ENCODE measurements at places on chromosomes 1 and 21. TPM values are rescaled to one million over a fixed set of nuclear protein-coding genes. Genes with fewer than 3 reads are reported as not detected.

DNA sequence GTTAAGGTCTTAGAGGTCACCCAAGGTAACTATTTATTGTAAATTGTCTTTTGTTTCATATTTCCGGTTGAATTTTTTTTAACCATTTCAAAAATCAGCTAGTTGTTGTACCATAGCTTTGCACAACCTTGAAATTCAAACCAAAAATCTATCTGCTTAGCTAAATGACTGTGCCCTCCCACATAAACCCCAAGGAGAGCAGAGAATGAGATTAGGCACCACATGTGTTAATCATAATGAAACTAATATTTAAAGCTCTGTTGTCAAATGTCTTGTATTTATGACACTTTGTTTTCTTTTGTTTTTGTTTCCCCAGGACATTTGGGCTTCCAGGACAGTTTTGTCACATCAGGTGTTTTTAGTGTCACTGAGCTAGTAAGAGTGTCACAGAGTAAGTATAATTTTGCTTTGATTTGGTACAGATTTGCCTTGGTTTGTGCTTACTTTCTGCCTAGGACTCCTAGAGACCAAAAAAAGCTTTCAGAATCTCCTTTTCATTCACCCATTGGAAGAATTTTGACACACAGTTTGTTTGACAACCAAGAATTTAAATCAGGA, 249.9 kb downstream of the NFIA start:
- DNase-seq = no peak

HEYL gene
- 2.3 TPM for polyA plus RNA-seq

DNA sequence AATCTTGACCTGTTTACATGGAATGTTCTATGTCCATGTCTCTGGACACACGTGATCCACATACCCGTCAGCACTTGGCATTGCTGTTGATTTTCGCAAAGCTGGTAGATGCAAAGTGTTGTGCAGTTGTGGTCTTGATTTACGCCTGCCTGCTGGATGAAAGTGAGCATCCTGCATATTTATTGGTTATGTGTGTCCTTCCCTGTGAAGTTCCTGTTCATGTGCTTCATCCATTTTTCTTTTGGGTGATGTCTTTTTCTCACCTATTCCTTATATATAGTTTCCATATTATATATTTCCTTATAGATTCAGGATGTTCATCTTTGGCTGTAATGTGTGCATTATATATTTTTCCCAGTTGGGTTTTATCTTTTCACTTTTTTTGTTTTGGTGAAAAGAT, 6.5 kb downstream of the AGPAT3 start:
- no peak for DNase-seq

DNA sequence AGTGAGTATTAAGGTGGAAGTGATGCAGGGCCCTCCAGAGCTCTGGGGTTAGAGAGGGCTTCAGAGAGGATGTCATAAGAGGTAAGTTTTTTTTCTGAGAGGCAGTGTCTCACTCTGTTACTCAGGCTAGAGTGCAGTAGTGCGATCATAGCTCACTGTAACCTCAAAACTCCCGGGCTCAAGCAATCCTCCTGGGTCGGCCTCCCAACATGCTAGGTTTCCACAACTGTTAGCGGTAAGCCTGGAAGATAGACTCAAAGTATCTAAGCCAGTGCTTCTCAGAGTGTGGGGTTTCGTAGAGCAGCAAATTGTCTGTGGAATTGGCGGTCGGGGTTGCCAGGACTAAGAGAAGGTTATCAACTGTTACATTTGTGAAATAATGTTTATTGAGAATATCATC, 18.6 kb upstream of the IGSF3 start:
- no peak for DNase-seq

VWA5B1 gene
- polyA plus RNA-seq = not detected

DNA sequence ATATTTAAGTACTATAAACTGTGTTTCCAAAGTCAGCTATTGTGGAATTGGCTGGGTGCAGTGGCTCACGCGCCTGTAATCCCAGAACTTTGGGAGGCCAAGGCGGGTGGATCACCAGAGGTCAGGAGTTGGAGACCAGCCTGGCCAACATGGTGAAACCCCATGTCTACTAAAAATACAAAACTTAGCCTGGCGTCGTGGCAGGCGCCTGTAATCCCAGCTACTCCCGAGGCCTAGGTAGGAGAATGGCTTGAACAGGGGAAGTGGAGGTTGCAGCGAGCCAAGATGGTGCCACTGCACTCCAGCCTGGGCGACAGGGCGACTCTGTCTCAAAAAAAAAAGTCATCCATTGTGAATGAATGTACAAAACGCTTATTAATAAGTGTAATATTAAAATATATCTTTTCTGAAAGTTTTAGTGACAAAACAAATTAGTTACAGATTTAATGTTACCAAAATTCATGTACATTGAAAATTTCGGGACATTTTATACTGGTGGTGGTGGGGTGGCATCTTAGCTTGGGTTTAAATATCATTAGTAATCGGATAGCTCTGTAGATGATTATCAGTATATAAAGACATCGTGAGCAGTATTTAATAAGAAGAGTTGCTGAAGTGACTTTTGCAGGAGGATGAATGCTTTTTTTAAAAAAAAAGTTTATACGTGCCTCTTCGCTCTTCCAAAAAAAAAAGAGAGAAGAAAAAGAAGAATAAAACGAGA, 503 bp upstream of the SRSF11 start:
- no peak for DNase-seq

- DNase-seq = no peak
These were observed 75.5 kb upstream of the MACF1 start for GRCh38 chr1:39128959-39129358.

DNA sequence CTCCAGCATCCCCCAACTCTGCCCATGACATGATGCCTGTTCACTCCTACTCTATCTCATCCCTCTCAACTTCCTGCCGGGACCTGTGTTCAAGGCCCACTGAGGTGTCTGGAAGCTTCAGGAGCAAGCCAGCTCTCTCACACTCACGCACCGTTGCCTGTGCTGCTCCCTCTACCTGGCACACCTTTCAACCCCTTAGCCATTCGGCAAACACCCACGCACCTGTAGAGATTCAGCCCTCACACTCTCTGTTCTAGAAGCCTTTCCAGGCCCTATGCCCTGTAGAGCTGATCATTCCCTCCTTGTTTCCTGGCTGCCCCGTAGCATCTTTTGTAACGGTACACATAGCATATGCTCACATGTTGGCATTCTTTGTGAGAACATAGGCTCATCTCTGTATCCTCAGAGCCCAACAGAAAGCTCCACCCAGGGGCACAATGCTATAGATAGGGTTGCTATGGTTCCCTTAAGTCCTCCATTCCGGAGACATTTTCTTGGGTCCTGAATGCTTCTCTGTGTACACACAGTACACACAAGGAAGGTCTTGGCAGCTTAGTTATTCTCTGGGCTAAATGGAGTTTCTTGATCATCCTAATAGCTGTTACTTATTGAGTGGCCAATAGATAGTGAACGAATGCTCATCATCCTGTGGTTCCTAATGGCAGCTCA, 1.3 kb downstream of the C8B start:
- no peak for DNase-seq

METTL13 gene
- 46.5 TPM for polyA plus RNA-seq

CELA3B gene
- not detected for polyA plus RNA-seq
